Cardiac septum (tissue), 1 donor: ENCODE measurements at places on chromosomes 11 and 22. TPM values are rescaled to one million over a fixed set of nuclear protein-coding genes. Genes with fewer than 3 reads are reported as not detected.
A peak's percentile ranks its signal among the peaks of the same experiment; 100 is the strongest.

- DNase-seq: no peak
Observed at GRCh38 chr11:79344753-79345294, 96.0 kb downstream of the TENM4 start.

DNA sequence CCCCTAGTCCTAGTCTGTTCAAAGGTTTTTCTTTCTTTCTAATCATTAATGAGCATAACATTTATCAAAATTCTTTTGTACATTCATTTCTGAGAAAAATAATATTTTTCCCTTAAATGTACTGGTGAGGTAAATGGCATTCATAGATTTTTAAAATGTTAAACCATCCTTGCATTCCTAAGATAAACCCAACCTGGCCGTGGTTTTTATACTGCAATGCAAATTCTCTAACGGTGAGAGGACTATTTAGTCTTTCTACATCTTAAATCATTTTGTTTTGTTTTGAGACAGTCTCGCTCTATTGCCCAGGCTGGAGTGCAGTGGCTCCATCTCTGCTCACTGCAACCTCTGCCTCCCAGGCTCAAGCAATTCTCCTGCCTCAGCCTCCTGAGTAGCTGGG, 40.6 kb downstream of the TRMU start:
- no peak for DNase-seq

DNA sequence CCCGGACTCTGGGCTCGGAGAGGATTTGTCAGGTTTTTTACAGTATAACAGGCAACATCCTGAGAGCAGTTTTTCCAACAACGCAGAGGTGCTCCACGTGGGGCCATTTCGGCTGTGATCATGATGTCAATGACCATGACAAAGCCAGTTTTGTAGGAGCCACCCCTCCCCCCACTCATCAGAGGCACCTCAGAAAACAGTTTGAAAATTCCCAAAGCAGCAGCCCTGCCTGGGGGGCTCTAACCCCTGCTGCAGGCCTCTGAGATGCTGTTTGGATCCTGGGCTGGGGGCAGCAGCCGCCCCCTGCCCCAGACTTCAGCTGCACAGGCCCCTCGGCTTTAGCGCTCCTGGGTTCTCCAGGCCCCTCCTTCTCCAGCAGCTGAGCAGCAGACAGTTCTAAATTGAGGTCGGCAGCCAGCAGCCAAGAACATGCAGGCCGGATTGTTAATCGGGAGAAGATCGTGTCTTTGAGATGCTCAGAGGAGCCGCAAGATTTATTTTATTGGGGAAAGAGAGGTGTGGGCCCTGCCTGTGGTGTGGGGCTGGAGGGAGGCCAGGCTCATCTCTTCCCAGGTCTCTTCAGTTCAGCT, 19.4 kb downstream of the NFAM1 start:
- DNase-seq: no peak

GRCh38 chr11:35742707-35743454, 80.3 kb downstream of the TRIM44 start:
- no peak for DNase-seq

DNA sequence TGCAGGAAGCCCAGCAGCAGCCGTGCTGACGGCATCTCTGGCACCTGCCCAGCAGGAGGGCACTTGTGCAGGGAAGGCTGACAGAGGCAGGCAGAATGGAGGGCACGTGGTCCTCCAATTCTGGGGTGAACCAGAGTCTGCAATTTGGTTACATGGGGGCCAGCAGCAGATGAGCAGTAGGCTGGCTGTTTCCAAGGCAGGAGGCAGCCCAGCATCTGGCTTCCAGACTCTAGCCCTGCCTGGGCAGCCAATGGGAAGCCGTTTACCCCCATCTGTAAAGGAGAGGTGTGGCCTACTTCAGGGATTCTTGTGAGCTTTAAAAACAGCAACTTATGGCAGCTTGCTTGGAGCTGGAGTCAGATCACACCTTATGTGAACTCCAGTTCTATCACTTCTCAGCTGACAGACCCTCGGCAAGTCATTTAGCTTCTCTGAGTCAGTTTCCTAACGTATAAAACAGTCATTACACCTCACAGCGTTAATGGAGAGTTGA, 27.9 kb upstream of the RASL10A start:
- DNase-seq: peak; percentile 82

- DNase-seq: no peak
Observed at GRCh38 chr11:113690619-113691569, 15.2 kb downstream of the TMPRSS5 start.

GRCh38 chr22:19710769-19711106, 3.6 kb upstream of the SEPTIN5 start:
- DNase-seq: no peak

DNA sequence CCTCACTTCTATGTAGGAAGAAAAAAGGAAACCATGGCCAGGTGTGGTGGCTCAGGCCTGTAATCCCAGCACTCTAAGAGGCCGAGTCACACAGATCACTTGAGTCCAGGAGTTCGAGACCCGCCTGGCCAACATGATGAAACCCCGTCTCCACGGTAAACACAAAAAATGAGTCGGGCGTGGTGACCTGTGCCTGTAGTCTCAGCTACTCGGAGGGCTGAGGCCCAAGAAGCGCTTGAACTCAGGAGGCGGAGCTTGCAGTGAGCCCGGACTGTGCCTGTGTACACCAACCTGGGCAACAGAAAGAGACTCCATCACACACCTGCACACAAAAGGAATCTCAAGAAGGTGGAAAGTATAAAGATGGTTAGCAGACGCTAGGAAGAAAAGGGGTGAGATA, 17.7 kb downstream of the DEFB131B start:
- no peak for DNase-seq

SCUBE1 gene
- 1.1 TPM for total RNA-seq
